ENCODE measurements at places on chromosomes 5 and 9.

DNA sequence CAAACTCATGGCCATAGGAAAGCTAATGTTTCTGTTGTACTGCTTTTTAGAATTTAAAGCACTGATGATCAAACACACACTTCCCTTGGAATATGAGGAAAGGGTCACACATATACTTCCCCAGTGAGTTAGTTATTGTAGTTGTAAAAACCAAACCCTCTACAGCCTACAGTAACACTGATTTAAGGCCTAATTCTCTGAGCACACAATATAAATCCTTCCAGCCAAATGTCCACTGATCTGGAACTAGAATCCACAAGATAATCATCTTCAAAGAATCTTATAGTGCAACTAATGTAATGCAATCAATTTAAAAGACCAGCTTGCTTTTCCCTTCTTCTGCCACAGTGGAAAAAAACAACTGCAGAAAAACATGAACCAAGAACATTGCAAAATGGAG, 219.3 kb downstream of the CAAP1 start:
- DNase-seq, result no peak

GRCh38 chr9:117480253-117480652, 65.4 kb upstream of the ASTN2 start:
- DNase-seq, result no peak

DNA sequence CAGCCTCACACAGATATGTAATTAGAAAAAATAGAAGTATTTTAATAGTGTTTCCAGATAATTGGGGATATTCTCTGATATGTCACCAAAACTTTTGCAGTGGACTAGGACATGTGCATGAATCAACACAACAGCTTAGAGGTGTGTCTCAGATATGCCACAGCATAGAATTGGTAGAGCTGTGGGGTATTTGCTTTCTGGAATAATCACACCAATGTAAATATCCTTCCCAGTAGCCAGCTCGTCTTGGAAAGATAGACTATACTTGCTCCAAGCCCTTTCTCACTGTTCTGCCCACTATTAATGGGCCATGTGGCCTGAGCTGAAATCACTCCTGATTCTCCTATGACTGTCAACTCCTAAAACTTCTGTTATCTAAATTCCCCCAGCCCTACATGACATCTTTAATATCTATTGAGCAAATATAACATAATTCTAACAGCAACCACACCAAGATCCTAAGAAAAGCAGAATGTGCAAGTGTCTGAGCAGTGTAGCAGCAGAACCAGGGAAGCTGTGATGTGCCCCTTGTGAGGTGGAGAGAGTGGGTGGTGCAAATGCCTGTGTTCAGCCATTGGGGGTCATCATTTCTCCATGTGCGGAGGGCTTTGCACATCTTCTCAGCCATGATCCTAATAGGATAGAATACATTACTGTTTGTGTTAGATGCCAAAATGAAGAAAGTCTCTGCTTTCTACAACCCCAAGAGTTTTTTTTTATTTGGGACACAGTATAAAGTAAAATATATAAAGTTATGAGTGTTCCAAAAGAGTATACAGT, 65.0 kb downstream of the MELK start:
- DNase-seq, result no peak

- DNase-seq, result peak; percentile 80
Observed at GRCh38 chr5:143404416-143405062, 1.1 kb upstream of the NR3C1 start.

DNA sequence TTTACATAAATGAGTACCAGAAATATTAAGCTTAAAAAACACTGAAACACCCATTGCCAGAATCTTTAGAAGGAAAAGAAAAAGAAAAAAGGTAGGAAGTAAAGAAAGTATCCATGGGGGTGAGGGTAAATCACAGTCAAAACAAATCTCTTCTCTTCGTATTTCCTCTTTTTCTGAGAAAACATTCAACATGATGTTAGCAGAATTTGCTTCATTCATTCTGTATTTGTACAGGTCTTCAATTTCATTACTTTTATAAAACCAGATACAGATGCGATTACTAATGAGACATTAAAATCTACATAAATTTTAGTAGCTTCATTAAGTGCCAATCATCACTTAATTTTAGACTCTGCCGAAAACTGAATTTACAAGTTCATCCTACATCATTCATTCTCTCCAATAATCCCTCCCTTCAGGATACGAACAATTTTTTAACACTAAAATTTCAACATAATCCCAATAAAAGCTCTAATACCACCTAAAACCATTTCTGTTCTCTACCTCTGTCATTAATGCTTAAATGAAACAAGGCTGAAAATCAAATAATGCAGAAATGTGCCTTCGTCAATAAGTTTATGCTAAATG, 7.0 kb downstream of the NR3C1 start:
- DNase-seq, result no peak

DNA sequence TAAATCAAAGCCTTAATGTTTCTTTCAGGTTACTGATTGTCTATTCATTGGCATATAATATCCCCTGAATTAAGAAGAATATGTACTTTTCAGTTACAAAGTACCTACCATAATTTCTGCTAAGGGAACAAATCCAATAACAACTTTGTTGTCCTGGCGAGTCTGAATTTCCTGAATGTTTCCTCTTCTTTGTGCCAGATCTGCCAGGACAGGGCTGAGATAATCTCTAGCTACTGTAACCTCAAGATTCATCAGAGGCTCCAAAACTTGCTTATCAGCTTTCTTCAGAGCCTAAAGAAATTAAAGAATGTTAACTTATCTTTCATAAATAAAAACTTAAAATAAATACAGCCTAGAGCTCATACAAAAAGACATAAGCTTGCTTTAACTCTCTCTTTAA, 37.2 kb downstream of the HEXB start:
- DNase-seq, result no peak

GRCh38 chr5:99000876-99001275, 72.1 kb upstream of the CHD1 start:
- DNase-seq, result no peak

DNA sequence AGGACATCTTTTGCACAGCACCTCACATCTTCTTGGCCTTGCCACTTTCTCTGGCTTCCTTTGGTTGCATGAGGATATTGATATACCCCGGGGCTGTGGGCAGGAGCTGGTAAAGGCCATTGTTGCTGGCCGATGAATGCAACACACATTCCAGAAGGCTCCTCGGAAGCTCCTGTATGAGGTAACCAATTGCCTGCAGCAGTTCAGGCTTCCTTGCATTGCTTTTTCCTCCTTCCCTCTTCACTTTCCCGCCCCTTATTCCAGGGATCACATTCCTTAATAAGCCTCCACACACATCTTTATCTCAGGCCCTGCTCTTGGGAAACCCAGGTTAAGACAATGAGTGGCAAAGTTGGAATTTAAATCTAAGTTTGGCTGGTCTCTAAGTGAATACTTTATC, 505.4 kb upstream of the CLINT1 start:
- no peak for DNase-seq

GRCh38 chr5:134878403-134878802, 4.2 kb downstream of the TXNDC15 start:
- no peak for DNase-seq

DNA sequence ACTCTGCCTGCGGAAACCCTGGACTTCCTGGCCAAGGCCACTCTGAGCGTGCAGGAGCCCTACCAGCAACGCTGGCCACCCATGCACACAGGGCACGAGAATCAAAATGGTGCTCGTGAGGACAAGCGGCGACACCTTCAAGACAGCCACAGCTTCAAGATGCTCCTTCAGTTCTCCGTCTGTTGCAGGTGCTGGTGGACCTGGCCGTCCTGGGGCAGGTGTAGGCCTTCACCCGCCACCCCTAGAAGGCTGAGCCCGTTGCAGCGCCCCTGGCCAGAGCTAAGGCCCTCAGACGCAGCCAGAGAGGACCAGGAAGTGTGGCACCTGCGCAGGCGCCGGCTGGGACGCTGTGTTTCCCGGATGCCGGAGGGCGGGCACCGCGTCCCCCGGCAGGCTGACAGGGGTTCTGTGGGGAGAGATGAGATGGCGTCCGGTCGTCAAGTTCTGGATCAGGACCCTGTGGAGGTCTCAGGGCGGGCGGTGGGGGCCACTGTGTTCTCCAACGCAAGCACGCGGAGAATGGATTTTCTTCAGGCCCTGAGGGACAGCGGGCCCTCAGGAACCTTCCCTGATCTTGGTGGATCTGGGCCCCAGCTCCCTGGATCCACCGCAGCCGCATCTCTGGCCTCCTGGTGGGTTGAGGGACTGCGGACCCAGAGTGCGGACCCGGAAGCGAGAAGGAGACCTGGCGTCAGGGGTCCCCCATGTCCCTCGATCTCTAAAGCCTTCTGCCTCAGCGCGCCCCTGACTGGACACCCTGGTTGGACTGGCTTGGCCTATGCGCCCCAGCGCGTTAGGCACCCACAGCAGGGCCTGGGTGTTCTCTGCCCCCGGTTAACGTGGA, 1770.8 kb upstream of the CDH9 start:
- DNase-seq, result no peak

DNA sequence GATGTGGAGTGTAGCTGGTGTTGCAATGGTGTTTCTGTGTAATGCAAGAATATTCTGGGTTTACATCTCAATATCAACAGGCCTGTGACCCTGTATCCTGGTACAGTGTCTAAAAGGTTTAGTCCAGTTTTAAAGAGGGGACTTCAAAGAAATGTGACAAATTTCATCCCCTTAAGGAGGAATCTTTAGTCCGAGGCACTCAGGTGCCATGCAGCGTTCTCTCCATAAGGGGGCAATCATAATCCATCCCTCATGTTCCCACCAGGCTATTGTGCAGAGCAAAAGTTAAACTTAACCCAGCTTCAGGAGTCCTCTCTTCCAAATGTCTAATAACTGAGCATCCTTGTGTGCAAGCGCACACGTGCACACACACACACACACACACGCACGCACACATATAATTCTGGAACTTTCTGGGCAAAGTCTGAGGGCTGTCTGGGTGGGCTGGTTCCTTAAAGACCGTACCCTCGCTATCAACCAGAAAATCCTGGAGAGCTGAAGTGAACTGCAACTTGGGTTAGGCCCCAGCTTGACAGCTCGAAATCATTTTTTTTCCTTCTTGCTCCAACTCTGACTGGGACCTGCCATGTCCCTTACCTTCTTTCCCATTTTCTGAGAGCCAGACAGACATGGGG, 46.0 kb downstream of the CRB2 start:
- no peak for DNase-seq

GRCh38 chr5:159781626-159782157, 134.6 kb upstream of the ADRA1B start:
- no peak for DNase-seq

DNA sequence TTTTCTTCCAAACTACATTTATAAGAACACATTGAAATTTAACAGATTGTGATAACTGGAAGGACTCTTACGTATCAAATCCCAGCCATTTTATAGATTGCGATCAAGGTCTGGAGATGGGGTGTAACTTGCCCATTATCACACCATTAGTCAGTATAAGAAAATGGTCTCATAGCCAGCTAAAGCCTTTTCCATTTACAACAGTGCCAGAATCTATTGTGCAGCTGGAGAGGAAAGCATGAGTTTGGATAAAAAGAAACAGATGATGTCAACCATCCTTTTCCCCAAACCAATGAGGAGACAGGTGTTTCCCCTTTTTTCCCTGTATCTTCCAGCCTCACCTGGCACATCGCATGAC, 658.8 kb downstream of the ACTL7B start:
- DNase-seq, result no peak

GRCh38 chr5:127684726-127685467, 18.3 kb upstream of the CCDC192 start:
- no peak for DNase-seq

DNA sequence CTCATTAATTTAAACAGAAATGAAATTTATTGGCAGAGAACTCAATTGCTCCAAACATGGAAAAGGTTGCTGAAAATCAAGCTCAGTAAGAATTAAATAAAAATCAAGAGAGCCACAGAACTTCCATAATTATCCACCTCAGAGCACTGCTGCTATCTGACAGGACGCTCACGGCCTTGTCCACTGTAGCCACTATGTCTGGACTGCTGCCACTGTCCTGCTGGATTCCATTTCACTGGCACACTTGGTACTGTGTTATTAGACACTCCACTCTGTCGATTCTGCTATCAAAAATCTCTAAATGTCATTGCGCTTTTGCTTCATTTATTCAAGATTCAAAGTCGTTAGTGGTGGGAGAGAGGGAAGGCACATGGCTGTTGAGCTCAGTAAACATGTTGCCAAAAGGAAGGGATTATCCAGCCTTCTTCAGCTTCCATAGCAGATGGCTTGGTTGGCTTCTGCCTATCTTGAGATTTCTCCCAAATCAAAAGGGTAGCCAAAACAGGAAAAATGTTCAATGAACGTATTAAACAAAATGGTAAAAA, 815.0 kb downstream of the CDH18 start:
- DNase-seq, result no peak

DNA sequence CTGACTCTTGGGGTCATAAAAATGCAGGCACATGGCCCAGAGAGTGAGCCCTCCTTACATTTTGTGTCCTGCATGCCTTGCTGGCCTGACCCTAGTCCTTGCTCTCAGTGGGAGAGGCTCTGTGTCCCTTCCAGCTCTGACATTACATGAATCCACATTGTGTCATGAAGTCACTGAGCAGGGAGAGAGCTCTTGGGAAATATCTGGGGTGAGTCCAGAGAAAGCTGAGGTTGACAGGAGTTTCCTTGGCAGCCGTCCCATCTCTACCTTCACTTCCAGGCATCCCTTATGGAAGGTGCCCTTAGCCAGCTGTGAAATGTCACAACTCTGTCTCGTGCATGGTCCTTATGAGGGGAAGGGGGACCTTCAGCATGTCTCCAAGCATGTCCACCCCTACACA, 41.0 kb downstream of the FAT2 start:
- DNase-seq, result no peak

DNA sequence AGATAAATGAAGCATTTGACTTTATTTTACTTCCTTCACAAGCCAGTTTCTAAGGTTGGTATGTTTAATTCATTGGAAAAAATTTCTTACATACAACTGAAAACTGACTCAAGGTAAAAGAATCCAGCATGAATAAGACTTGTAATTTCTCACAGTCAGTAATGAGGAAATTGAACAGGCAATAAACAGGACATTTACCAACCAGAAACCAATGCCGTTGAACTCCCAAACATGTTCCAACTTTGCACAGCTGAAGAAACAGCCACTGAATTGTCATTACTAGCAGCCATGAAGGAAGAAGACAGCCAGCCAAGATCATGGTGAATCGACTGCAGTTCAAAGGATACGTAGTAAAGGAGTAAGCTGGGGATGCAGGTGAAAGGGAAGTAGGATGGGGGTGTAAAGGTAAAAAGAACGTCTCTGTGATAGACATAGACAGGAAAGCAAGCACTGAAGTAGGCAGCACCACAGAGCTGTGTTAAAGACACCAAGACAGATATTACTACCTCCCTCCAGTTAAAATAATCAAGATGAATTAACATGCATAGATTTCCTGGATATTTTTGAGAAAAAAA, 21.3 kb upstream of the SLC12A2 start:
- DNase-seq, result no peak

GRCh38 chr9:126829035-126829434, 24.2 kb downstream of the ZBTB43 start:
- no peak for DNase-seq

DNA sequence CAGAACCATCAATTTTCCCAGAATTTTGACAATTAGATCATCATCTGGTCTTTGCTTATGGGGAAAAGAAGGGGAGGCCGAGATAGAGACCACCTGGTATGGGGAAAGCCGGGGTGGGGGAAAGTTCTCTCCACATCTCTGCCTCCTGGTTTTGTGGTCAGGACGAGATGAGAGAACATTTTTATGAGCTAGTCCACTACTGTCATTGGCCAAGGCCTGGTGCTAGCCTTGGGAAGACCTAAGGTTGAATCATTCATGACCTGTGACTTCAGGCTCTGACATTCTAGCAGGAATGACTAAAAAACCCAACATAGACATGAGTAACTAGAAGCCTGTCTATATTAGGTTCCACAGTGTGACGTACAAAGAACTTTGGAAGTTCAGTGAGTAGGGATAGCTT, 135.2 kb downstream of the PTTG1 start:
- DNase-seq, result no peak

GRCh38 chr9:73118286-73118685, 33.4 kb upstream of the ANXA1 start:
- no peak for DNase-seq

Data from activated naive CD4-positive, alpha-beta T cell treated with anti-CD3 and anti-CD28 coated beads, Interleukin-2, amount 10 ng/mL, durations not matched to agents 7 days and 5 days (primary cell).